GM12864 (cell line): ENCODE measurements at places on chromosomes 4 and X.

DNA sequence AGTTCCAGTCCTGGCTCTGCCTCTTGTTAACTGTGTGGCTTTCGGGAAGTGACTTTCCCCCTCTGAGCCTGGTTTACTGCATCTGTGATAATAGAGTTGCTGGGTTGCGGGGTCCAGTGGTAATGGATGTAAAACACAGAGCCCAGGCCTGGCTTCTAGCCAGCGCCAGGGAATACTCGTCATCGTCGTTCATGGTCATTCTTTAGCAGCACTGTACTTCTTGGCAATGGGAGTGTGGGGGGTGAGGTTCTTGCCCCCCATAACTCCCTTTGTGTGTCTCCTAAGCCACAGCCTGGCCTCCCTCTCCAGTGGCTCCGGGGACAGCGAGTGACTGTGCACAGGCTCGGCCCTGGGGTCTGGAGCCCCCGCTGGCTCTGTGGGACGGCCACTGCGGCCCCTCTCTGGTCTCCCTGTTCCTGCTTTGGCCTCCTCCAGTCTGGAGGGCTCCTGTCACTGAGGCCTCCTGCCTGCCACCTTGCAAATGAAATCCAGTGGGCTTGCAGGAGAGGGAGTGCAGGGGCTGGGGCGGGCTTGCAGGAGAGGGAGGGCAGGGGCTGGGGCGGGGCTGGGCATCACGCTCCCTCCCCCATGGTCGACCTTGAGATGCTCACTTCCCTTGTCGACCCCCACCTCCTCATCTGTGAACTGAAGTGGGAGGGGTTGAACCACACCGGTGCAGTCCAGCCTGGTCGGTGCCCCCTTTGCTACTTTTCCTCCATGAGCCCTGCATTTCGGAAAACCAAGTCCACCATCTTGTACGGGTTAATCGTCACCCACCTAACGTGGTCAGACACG lies 13.2 kb downstream of the PSAPL1 start:
- DNase-seq: no peak

DNA sequence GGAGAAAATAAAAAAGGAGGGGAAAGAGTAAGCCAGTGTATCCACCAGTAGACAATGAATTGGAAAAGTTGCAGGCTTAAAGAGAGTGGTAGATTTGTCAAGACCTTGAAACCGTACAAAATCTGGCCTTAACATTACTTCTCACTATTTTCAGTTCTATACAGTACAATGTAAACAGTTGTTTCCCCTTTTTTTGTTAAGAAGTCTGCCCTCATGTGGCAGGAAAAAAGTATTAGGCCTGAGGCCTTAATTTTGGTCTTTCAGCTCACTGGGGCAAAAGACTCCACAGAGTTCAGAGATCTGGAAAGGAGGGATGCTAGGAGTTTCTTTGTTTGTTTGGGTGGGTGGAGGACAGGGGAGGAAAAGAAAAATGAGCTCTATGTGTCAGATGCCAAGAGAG lies 92.8 kb upstream of the CCDC160 start:
- no peak for DNase-seq

- DNase-seq: no peak
These were observed 46.1 kb upstream of the CENPE start for GRCh38 chr4:103244251-103244650.

GRCh38 chrX:143854006-143854405 lies 29.9 kb upstream of the UBE2NL start:
- DNase-seq: no peak

DNA sequence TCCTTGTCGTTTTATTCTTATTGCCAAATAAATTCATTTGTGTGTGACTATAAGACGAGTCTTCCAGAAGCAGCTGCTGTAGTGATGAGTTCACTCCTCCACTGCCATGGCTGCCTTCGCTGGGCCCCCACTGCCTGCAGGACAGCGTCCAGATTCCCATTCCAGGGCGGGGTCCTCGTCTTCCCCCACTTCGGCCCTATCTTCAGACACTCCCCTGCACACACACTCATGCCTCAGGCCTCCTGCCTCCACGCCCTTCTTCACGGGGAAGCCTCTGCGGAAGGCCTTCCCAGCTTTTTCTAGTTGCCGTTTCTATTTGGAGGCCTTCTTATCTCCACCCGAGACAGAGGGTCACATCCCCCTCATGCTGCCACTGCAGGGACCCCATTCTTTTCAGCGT lies 80.4 kb downstream of the SHROOM2 start:
- DNase-seq: no peak

- no peak for DNase-seq
These were observed 57.4 kb downstream of the SCD5 start for GRCh38 chr4:82741188-82741587.

DNA sequence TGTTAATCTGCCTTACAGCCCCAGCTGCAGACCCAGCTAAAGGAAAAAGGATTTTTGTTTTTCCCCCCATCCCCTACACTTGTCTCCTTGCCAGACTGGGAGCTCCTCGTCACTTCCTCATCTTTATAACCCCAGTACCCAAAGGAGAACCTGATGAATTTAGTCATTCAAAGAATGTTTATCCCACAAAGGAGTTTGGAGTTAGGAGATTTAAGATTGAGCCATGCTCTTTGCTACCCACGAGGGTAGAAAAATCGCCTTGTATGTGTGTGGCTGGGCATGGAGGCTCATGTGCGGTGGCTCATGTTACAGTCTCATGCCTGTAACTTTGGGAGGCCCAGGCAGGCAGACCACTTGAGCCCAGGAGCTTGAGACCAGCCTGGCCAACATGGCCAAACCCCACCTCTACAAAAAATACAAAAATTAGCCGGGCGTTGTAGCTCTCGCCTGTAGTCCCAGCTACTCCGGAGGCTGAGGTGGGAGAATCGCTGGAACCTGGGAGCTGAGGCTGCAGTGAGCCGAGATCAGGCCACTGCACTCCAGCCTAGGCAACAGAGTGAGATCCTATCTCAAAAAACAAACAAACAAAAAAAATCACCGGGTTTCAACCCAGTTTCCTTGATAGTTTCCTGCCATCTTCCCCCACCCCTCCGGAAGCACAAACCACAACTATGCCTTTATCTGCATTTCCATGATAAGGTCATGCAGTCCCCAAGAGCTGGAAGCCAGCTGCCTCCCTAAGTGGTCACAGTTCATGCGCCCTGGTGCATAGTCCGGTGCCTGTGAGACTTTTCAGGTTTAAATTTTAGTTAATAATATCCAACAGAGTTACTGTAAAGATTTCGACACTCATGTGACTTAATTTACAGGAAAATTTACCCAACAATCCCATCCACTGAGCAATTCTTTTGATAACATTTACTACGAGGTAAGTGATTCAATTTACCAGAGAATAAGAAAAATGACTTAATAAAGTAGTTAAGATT lies 1.5 kb downstream of the CFAP97 start:
- no peak for DNase-seq

DNA sequence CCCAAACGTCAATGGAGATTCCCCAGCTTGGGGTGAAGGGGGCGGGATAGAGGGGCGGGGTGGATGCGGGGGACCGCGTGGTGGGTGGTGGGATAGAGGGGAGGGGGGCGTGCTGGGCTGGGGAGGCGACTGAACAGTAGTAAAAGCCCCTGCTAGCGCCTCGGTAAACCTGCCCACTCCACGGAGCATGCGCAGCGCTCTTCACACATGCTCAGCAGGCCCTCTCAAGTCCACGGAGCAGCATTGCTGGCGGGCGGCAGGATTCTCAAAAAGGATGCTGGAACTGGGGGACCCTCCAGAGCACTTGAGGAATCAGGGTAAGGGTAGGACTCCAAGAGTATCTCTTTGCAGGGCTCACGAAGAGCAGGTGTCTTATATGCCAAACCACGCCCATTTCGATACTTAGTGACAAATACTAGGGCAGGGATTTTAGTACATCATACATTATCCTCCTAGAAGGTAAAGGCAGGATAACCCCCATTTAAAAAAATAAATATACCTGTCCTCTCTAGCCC lies 378 bp upstream of the RPS6KA6 start:
- DNase-seq: no peak

- DNase-seq: no peak
These were observed 92.8 kb downstream of the TAB3 start for GRCh38 chrX:30795981-30796958.

DNA sequence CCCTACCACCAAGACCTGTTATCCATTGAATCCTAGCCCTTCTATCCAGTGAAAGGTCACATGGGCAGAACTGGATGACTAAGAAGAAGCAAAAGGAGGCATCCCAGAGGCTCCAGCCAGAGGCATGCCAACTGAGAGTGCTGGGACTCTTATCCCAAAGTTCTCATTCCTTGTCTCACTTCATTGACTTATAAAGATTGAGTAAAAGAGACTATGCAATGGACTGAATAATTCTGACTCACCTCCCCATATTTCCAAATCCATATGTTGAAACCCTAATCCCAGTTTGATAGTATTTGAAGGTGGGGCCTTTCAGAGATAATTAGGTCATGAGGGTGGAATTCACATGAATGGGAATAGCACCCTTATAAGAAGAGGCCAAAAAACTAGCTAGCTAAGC lies 131.4 kb downstream of the COL25A1 start:
- no peak for DNase-seq

- no peak for DNase-seq
These were observed 22.8 kb downstream of the USP38 start for GRCh38 chr4:143207555-143207954.

DNA sequence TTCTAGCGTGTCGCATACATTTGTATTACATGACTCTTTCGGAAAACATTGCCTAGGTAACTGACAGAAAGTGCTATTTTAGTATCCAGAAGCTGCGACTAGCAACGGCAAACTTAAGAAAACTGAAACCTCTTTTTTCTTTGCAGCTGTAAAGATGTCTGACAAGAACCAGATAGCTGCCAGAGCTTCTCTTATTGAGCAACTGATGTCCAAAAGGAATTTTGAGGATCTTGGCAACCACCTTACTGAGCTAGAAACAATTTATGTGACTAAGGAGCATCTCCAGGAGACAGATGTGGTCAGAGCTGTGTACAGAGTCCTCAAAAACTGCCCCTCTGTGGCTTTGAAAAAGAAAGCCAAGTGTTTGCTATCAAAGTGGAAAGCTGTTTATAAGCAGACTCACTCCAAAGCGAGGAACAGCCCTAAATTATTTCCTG lies 9.4 kb downstream of the TCEANC start:
- no peak for DNase-seq

DNA sequence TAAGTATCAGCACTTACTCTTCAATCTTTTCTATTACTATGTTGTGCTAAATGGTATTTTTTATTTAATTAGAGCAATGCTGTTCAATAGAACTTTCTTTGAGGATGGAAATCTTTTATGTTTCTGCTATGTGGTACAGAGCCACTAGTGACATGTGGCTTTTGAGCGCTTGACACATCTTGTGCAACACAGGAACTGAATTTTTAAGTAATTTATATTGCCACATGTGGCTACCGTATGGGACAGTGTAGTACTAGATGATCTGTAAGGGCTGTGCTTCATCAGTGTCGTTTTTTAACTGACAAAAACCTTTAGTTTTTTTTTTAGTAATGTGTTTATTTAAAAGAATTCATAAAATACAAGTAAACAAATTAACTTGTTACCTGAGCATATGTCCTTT lies 22.4 kb downstream of the HPRT1 start:
- no peak for DNase-seq

DNA sequence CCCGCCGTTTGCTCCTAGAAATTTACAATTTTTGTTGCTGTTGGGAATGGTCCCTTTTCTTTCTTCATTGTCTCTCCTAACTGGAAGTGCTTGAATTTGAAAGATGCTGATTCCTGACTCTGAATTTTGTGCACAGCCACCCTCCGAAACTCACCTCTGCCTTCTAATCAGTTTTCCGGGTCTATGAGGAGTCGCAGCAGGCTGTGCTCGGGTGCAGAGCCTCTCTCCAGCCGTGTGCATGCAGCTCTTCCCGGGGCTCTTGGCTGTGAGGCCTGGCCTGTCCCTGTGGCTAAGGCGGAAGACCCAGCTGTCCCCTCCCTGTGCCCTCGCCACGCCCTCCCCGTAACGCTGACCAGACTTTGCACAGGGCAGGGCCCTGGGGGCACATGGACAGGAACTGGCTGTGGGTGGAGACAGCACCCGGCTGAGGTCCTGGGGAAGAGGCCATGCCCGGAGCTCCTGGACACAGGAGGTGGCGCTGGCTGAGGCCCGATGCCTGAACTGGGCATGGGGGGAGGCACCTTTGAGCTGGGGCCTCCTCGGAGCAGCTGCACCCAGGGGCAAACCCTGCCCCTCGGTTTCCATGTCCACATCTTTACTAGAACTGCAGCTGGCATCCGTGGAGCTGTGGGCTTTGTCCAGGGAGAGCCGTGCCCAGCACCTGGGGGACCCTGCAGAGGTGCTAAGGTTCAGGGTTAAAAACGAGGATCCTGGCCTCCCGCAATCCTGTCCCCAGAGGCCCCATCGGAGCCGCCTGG lies 32.6 kb upstream of the SPON2 start:
- DNase-seq: no peak

- no peak for DNase-seq
These were observed 1899.4 kb downstream of the STIM2 start for GRCh38 chr4:28760003-28760402.

DNA sequence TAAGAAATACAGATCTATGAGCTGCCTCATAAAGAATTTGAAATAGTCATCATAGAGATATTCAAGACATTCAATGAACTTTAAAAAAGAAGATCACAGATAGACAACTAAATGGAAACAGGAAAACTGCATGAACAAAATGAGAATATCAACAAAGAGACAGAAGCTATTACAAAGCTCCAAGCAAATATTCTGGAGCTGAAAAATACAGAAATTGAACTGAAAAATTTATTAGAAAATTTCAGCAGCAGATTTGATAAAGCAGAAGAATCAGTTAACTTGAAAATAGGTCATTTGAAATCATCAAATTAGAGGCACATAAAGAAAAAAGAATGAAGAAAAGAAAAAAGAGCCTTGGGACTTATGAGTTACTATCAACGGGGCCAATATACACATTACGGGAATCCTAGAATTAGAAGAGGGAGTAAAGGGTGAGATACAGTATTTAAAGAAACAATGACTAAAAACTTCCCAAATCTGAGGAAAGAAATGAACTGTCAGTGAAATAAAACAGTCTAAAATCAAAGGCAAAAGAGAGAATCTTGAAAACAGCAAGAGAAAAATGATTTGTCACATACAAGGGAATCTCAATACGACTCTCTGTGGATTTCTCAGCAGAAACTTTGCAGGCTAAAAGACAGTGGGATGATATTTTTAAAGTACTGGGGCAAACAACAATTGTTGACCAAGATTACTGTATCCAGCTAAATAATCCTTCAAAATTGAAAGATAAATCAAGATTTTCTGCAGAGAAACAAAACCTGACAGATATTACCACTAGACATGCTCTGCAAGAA lies 641.6 kb downstream of the ANKRD50 start:
- no peak for DNase-seq

DNA sequence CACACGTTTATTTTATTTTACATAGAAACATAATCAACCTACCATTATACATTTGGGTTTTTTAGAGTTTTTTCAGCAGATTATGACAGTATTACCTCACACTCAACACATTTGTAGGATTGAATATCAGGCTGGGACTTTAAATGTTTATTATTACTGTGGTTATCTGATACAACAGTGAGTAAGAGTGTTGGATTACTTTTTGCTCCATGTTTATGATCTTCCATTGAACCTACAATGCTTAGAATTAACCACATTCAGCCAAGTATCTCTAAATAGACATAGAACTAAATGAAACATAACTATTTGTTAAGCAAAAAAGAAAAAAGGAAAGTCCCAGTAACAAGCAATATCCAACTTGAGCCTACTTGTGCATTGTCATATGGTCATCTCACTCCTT lies 607.4 kb upstream of the PITX2 start:
- no peak for DNase-seq
